ENCODE measurements at places on chromosomes 16 and 17.

GRCh38 chr17:67046398-67046797 lies 2.0 kb downstream of the CACNG1 start:
- DNase-seq, result no peak

DNA sequence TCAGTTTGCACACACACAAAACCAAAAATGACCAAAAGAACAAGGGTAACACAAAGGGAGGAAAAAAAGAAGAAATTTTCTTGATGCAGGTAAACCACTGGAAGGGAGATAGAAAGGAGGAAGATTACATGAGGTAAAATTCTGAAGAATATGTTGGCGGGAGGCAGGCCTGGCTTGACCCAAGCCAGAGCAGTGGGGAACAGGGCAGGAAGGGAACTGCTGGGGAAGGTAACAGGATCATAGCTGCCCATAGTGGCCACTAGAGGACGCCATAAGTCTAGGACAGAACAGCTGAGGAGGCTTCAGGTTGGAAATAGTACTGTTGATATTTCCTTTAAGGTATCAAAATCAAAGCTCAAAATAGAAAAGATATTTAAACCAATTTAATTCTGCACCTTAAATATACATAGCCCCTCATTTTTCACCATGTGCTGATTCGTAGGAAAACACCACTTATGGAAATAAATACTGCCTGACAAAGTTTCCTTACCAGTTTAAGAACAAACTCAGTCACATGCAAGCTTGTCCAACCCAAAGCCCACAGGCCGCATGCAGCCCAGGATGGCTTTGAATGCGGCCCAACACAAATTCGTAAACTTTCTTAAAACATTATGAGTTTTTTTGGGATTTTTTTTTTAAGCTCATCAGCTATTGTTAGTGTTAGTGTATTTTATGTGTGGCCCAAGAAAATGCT lies 15.5 kb downstream of the VPS35 start:
- peak; percentile 66 for DNase-seq

DNA sequence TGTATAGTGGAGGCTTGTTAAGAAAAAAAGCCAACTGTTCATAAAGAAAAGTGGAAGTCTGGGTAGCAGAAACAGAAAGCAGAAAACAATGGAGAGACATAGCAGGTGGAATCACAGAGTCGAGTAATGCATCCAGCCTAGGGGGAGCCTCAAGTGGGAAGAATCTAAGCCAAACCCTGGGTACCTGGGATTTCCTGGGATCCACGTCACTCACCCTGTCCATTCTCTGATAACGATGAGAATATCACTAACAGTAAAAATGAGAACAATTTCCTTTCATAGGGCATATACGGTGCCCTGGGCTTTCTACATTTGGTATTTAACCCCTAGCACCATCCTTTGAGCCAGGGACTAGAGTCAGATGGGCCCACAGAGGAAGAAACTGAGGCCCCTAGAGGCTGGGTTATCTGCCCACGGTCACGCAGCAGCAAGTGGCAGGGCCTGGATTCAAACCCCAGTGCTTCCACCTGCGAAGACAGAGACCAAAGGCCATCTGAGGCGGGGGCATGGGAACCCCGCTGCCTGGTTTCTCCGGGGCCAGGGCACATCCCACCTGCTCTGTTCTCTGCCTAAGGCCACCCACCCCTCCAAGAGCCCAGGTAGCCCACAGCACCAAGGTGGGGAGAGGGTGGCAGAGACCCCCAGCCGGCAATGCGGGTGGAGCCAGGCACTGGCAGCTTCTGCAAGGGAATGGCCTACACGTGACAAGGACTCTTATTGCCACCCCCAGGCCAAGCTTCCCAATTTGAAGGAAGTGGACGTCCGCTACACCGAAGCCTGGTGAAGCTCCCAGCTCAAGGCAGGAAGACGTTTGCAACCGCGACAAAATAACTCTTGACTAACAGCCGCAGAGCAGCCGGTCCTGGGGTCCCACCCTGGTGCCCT lies 69.8 kb upstream of the PLCG2 start:
- no peak for DNase-seq

DNA sequence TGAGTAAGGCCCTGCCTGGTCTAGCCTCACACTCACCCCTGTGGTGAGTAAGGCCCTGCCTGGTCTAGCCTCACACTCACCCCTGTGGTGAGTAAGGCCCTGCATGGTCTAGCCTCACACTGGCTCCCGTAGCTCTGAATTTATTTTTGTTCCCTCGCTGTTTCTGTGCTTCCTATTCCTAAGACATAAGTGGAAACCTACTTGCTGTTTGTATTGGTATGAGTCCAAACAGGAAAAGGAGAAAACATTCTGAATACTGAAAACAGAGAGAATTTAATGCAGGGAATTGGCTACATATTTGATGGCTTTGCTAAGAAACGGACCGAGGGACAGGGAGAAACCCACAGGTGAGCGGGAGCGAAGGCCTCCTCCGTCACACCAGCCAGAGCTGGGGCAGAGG lies 267.8 kb downstream of the FOXL1 start:
- DNase-seq, result peak; percentile 34

DNA sequence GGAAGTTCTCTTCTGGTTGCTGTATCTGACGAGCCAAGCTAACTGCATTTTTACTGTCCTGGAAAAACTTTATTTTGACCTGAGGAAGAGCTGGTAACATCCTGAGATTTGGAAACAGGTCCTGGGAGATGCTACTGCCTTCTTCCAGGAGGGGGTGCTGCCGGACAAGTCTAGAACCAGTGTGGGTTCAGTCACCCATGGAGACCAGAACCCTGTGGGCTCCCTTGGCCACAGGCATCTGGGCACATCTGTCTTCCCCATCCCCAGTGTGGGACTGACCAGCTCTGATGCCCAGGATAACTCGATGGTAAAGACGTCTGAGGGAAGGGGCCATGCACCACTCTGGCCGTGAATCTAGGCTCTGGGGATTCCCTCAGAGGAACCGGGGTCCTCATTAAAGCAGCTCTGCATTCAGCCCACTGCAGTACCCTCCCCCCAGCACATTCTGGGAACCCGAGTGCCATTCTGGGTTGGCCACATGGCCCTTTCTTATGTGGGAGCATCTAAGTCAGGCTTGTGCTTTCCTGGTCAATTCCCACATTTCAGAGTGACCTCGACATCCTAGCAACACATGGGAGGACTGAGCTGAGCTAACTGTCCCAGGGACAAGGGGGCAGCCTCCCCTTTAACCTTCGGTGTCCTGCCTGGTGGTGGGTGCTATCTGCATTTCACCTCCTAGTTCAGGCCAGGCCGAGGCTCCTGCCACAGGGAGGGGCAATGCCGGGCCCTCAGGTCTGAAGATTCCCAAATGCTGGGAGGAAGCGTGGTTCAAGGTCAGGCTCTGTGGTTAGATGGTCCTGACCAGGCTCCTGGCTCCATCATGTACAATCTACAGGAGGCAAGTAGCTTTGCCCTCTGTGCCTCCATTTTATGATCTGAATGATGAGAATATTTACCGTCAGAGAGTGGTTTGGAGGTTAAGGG lies 6.4 kb downstream of the C16orf86 start:
- DNase-seq, result peak; percentile 74

DNA sequence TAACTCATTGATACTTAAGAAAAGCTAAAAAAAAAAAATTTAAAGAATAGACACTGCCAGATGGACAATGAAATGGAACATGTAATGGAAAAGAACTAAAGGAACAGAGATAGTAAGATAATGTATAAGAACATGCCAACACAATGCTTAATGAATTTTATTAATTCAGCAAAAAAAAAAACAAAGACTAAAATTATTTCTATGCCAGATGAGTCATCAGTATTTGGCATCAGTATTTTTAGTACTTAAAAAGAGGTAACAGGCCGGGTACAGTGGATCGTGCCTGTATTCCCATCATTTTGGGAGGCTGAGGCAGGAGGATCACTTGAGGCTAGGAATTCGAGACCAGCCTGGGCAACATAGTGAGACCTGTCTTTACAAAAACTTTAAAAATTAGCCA lies 168.5 kb downstream of the CYB561 start:
- DNase-seq, result peak; percentile 56

DNA sequence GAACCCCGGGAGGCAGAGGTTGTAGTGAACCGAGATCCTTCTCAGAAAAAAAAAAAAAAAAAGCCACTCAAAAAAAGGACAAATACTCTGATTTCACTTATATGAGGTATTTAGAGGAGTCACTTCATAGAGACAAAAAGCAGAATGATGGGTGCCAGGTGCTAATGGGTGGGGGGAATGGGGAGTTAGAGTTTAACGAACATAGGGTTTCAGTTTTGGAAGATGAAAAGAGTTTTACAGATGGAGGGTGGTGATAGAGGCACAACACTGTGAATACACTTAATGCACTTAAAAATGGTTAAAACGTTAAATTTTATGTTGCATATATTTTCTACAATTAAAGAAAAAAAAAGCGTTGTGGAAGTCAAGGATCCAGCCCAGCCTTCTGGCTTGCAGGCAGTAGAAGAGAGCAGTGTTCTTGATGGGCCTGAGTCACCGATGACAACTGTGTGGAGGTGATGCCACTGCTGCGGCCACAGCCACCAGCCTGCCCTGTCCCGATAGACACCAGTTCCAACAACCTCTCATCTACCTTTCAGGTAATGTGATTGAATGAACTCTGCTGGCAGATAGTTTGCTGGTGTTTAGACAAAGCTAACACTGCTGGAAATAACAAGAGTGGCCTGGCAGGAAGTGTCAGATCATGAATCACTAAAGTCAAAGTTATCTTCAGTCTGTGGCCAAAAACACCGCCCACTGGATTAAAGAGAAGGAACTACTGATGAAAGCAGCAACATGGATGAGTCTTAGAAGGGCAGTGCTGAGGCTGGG lies 49.9 kb upstream of the COX10 start:
- peak; percentile 72 for DNase-seq

- no peak for DNase-seq
Measured at GRCh38 chr17:80742581-80743180, 198.0 kb downstream of the RPTOR start.

GRCh38 chr16:68345958-68346635 lies 35.3 kb downstream of the PRMT7 start:
- no peak for DNase-seq
